ENCODE measurements at places on chromosomes 2 and 18. TPM values are rescaled to one million over a fixed set of nuclear protein-coding genes. Genes with fewer than 3 reads are reported as not detected.

- DNase-seq = no peak
- H3K4me3 ChIP-seq = no peak overlapping the region
- no peak overlapping the region for H3K27ac ChIP-seq
- no peaks in the 10 kb centered on the region for H3K27me3 ChIP-seq
- H3K36me3 ChIP-seq = no peaks in the 10 kb centered on the region
Observed at GRCh38 chr2:31302940-31303563, 69.1 kb downstream of the EHD3 start.

GRCh38 chr2:144415386-144415785 lies 104.5 kb downstream of the ZEB2 start:
- H3K27ac ChIP-seq = no peak overlapping the region
- H3K27me3 ChIP-seq = no peaks in the 10 kb centered on the region
- H3K4me1 ChIP-seq = no peaks in the 10 kb centered on the region

DNA sequence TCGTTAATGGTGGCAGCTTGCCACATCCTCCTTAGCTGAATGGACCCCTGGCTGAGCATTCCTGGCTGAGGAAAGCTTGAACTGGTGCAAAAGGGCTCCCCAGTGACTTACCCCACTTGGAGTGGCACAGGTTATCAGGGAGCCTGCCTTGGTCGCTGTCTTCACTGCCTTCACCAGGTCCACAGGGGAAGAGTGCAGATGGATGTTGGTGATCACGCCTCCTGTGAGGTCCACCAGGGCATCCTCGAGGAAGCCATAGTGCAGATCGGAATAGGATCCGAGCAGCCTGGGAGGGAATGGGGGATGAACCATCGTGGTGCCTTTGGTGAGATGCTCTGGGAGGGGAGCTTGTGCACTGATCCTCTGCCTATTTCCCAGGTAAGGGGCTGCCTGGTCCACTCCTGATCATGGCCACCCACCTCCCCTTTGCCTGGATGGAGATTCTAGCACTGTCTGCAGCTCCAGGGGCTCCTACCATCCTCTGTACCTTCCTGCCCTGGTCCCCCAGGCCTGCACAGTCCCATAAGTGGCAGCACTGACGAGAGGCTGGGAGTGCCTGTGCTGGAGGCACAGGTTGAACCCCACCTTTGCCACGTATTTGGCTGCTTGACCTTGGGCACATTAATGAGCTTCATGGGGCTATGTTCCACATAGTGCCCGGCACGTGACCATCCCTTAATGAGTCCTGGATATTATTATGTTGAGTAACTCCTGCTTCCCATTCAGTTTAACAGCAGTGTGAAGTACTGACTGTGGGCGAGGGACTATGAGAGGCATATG lies 43.0 kb downstream of the CAPN13 start:
- no peaks in the 10 kb centered on the region for H3K36me3 ChIP-seq
- H3K27me3 ChIP-seq = no peaks in the 10 kb centered on the region
- H3K27ac ChIP-seq = no peak overlapping the region
- H3K4me1 ChIP-seq = no peaks in the 10 kb centered on the region
- H3K4me3 ChIP-seq = no peak overlapping the region

GRCh38 chr2:184125867-184126266 lies 472.5 kb upstream of the ZNF804A start:
- no peak for DNase-seq
- H3K4me1 ChIP-seq = no peaks in the 10 kb centered on the region
- no peak overlapping the region for H3K27ac ChIP-seq
- H3K36me3 ChIP-seq = no peaks in the 10 kb centered on the region

DNA sequence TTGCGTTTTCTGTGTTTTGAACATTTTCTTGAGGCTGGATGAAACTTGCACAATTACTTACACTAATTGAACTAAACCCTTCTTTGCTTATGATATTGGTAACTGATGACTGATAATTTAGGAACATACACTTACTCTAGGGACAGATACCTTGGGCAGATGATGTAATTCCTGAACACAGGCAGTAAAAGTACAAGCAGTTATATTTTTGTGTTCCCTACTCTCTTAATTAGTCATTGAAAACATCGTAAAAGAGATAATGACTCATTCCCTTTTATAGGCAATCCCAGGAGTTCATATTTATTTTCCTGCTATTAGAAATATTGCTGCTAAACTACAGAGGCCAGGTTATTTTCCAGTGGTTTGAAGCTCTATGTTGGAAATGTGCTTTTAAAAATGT lies 46.4 kb downstream of the CCDC85A start:
- H3K27ac ChIP-seq = no peak overlapping the region
- no peak for DNase-seq
- H3K36me3 ChIP-seq = no peaks in the 10 kb centered on the region
- H3K27me3 ChIP-seq = no peaks in the 10 kb centered on the region
- H3K4me3 ChIP-seq = no peak overlapping the region

DNA sequence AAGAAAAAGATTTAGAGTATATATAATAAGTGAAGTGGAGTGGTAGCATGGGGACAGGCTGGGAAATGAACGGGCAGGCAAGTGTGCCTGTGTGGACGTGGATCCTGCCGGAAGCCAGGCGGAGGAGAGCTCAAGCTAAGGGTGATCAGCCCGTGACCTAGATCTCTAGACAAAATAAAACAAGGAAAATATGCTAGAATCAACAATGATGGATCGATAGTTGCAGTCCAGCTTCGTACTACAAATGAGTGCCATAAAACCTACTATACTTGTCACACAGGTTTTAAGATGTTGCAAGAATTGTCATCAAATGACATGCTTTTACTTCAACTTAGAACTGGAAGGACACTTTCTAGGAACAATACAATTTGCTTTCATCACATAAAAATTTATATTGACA lies 8.5 kb downstream of the EIF2AK2 start:
- peaks cover 6% of the 10 kb centered on the region for H3K4me1 ChIP-seq
- no peaks in the 10 kb centered on the region for H3K27me3 ChIP-seq
- peaks cover 4% of the 10 kb centered on the region for H3K36me3 ChIP-seq
- no peak overlapping the region for H3K27ac ChIP-seq

DNA sequence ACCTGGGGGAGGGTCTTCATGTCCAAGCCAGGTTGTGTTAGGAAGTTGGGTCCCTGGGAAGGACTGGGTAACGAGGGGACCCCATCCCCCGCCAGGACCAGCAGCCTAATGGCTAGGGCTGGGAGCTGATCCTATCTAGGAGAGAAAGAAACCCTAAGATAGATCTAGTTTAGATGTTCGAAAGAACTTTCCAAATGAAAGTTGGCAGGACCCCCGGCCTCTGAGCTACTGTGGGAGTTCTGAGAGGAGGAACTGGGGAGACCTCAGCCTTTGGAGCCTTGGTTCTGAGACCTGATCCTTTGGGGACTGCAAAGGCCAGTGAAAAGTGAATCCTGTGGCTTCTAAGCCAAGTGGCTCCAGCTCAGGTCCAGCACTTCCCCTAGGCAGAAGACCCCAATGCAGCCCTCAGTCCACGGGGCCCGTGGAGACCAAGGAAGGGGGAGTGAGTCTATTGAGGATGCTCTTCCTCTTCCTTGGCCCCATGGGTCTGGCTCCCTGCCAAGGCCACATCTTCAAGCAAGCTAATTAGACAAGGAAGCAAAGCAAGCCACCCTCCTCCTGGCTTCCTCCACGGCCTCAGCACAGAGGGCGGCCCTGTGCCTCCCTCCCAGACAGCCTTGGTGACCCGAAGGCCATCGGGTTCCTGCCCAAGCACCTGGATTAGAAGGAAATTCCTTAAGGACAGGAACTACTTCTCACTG lies 23.5 kb downstream of the CCT7 start:
- no peaks in the 10 kb centered on the region for H3K27me3 ChIP-seq
- DNase-seq = peak; percentile 36
- no peak overlapping the region for H3K27ac ChIP-seq
- no peak overlapping the region for H3K4me3 ChIP-seq

DNA sequence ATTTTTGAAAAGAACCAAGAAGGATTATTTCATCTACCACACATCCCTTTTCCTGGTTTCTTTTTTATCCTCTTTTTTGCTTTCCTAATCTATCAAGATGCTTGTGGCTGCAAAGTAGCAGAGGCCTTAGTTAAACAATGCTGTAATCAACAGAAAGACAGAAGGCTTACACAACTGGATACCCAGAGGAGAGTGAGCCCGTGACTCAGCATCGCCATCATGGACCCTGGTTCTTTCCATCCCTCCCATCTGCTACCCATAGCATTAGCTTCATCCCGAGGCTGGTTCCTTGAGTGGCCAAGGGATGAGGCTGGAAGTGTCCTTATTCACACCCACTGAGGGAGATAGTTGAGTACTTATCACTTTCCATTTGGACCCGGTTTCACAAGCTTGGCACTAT lies 7.5 kb upstream of the HAAO start:
- no peak overlapping the region for H3K27ac ChIP-seq
- H3K36me3 ChIP-seq = no peaks in the 10 kb centered on the region
- DNase-seq = no peak

DNA sequence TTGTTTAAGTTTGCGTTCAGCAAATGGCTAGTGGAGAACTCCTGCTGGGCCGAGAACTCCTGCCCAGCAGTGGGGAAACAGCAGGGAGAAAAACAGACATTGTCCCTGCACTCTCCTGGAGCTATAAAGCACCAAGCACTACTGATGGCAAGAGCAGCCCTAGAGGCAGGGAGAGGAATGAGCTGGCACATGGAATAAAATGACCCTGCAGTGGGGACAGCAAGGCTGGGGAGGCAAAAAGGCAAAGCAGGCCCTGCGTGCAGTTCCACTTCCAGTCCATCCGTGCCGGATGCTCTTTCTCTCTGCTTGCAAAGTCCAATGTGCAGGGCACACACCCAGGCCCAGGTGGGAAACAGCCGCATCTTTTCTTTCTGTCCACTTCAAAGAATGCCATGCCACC lies 415.5 kb downstream of the LRATD1 start:
- no peaks in the 10 kb centered on the region for H3K36me3 ChIP-seq
- H3K27me3 ChIP-seq = no peaks in the 10 kb centered on the region
- DNase-seq = no peak
- H3K4me3 ChIP-seq = no peak overlapping the region

- H3K27me3 ChIP-seq = no peaks in the 10 kb centered on the region
- no peak overlapping the region for H3K27ac ChIP-seq
- H3K4me1 ChIP-seq = no peaks in the 10 kb centered on the region
- H3K4me3 ChIP-seq = no peak overlapping the region
Observed at GRCh38 chr2:23335550-23335949, 49.4 kb upstream of the KLHL29 start.

DNA sequence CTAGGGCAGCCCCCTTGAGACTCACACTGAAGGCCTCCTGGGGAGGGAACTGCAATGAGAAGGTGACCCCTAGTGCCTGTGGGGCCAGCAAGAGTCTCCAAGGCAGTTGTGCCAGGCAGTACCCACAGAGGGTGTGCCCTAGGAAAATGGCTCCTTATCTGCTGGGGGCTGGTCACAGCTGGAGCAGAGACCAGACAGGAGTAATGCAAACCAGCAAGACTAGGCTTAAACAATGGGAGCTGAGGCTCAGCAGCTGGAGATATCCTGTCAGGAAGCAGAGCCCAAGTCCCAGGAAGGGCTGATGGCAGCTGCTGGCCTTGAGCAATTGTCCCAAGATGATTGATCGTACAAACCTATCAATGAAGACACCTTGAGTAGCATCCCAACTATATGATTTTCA lies 26.8 kb upstream of the E2F6 start:
- no peaks in the 10 kb centered on the region for H3K4me1 ChIP-seq
- DNase-seq = no peak
- no peaks in the 10 kb centered on the region for H3K27me3 ChIP-seq
- no peak overlapping the region for H3K27ac ChIP-seq

- H3K27me3 ChIP-seq = no peaks in the 10 kb centered on the region
- H3K4me1 ChIP-seq = no peaks in the 10 kb centered on the region
- no peak overlapping the region for H3K27ac ChIP-seq
- DNase-seq = no peak
- no peaks in the 10 kb centered on the region for H3K36me3 ChIP-seq
Observed at GRCh38 chr2:198662905-198663304, 794.8 kb downstream of the SATB2 start.

DNA sequence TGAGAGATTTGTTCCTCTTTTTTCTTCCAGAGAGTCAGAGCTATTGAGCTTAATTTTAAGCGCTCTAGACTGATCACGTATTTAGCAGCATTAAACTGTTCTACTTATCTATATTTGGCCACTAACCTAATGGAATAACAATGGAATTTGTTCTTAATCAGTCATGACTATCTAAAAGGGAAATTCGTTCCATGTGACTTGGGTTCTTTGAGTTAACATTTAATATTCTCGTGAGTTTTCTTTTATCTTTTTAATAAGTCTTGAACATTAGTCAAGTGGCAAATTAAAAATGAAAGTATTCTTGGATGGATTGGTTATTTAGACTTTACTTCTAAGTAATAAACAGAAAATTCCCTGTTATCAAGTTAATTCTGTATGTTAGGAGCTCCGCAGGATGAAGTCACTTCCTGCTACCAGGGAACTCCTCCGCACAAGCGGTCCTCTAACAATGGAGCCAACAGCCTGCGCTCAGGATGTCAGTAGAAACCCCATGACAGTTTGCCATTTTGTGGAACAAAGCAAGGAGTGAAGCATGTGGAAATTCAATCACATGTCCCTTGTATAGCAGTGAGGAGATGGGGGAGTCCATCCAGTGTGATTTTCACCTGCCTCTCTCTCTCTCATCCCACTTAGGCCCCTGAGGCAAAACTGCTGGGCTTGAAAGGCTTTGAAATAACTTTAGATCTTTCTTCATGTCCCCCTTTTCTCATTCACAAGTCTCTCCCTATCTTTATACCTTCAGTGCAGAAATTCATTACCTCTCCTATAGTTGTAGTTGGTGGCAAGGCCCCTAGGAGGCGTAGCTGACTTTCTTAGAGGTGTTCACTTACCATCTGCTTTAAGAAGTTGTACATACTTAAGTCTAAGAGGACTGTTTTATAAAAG lies 138.1 kb downstream of the WDR7 start:
- H3K4me1 ChIP-seq = no peaks in the 10 kb centered on the region
- no peak overlapping the region for H3K4me3 ChIP-seq
- H3K36me3 ChIP-seq = no peaks in the 10 kb centered on the region
- no peak overlapping the region for H3K27ac ChIP-seq
- DNase-seq = peak; percentile 28

- H3K4me1 ChIP-seq = no peaks in the 10 kb centered on the region
- no peaks in the 10 kb centered on the region for H3K27me3 ChIP-seq
- H3K36me3 ChIP-seq = no peaks in the 10 kb centered on the region
- no peak overlapping the region for H3K27ac ChIP-seq
Observed at GRCh38 chr18:62659698-62660097, 55.6 kb upstream of the PHLPP1 start.

MAPK4 gene
- 1.8 TPM for total RNA-seq

MYOM1 gene
- total RNA-seq = 7.9 TPM

ATP6V1B1 gene
- total RNA-seq = not detected

NMUR1 gene
- 0.30 TPM for total RNA-seq

SKOR2 gene
- not detected for total RNA-seq

GAL3ST2 gene
- 34.2 TPM for total RNA-seq

COL4A3 gene
- total RNA-seq = 0.30 TPM

KIAA2012 gene
- total RNA-seq = not detected

ERICH2 gene
- not detected for total RNA-seq
